Left ventricle myocardium inferior (tissue), 1 donor: ENCODE measurements at places on chromosomes 11 and 22. TPM values are rescaled to one million over a fixed set of nuclear protein-coding genes. Genes with fewer than 3 reads are reported as not detected.

NXPE1 gene
- total RNA-seq = not detected

OR52B2 gene
- total RNA-seq = not detected

PHLDB1 gene
- 102 TPM for total RNA-seq

BDNF gene
- 3.1 TPM for total RNA-seq

ACAD8 gene
- 40.7 TPM for total RNA-seq

TMX2 gene
- total RNA-seq = 64.3 TPM

BBOX1 gene
- total RNA-seq = not detected

TNNT3 gene
- total RNA-seq = 30.7 TPM

CHCHD10 gene
- total RNA-seq = 1,446 TPM
